Stimulated activated CD4-positive, alpha-beta T cell treated with anti-CD3 and anti-CD28 coated beads, Interleukin-4, amount 100 ng/mL, for 48 hours (primary cell): ENCODE measurements at places on chromosomes 2 and 18.

GRCh38 chr2:193496786-193497185, 1302.1 kb upstream of the TMEFF2 start:
- no peak for DNase-seq

- DNase-seq: no peak
These were observed 22.6 kb downstream of the MTX2 start for GRCh38 chr2:176291809-176292283.

GRCh38 chr2:74779587-74780135, 54.3 kb upstream of the HK2 start:
- no peak for DNase-seq

- no peak for DNase-seq
These were observed 441.1 kb downstream of the PTH2R start for GRCh38 chr2:208847651-208848050.

DNA sequence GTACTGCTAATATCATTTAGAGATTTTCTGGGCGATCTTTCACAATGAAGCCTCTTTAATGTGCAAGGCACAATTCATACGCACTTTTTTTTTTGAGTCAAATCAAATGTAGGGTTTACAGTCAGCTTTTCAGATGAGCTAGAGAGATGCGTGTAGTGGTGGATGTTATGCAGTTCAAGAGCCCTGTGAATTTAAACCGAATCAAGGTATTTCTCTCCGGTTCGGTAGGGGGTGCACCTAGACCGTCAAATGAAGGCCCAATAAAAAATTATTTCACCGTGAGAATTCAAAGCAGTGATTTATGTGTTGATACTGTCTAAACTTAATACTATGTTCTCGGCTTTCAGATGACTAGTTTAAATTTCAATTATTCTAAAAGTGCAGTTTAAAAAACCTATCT, 1.1 kb downstream of the PTH2R start:
- no peak for DNase-seq

GRCh38 chr18:62329691-62330454, 4.8 kb downstream of the TNFRSF11A start:
- DNase-seq: no peak
